ENCODE measurements at places on chromosomes 13 and 19.
A peak's percentile ranks its signal among the peaks of the same experiment; 100 is the strongest.

GRCh38 chr13:79222427-79223205, 183.4 kb downstream of the RBM26 start:
- no peak for DNase-seq

GRCh38 chr13:36712770-36713169, 39.0 kb downstream of the SERTM1 start:
- DNase-seq = no peak

DNA sequence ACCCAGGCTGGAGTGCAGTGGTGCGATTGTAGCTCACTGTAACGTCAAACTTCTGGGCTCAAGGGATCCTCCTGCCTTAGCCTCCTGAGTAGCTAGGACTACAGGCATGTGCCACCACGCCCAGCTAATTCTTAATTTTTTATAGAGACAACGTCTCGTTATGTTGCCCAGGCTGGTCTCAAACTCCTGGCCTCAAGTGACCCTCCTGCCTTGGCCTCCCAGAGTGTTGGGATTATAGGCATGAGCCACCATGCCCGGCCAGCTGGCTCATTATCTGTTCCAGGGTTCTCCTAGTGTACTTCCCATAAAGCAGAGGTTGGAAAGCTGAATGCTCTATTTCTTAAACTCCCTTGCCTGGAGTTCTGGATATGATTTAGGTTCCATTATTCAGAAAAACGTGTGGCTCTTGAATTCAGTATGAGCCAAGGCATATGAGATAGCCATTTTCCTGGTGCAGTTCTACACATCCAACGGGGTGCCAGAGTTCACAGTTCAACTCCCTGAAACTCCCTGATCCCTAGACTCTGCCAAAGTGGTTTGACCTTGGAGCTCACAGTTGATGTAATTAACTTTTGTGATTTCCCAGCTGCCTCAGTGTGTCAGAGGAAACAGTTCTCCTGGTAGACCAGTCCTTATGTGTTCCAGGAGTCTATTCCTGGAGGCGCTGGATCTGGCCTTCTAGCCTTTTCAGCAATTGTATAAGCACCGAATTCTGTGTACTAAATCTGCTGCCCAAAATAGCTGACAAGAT, 21.6 kb downstream of the GPR183 start:
- DNase-seq = no peak

- peak; percentile 40 for DNase-seq
Observed at GRCh38 chr13:35979361-35979951, 151.7 kb downstream of the DCLK1 start.

GRCh38 chr13:29577136-29578051, 18.1 kb downstream of the SLC7A1 start:
- peak; percentile 11 for DNase-seq

DNA sequence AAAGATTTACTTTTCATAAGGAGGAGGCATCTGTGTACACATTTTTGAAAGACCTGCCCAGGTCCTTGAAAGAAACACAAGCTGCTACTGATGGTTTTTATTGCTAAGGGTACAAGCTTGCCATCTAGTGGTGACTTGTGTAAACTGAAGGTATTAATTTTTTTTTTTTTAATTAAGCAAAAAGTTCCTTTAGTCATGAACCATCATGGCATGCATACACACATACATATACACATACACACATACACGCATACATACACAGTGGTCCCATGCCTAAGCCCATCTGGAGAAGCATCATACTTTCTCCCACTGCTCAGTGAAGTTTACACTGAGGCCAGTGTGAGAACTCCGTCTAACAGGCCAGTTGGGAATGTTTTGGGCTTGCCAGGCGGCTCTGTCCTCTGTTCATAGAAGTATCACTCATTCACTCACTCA, 312.5 kb downstream of the DCLK1 start:
- DNase-seq = peak; percentile 21

GRCh38 chr19:34241513-34242337, 12.6 kb upstream of the GARRE1 start:
- DNase-seq = no peak

DNA sequence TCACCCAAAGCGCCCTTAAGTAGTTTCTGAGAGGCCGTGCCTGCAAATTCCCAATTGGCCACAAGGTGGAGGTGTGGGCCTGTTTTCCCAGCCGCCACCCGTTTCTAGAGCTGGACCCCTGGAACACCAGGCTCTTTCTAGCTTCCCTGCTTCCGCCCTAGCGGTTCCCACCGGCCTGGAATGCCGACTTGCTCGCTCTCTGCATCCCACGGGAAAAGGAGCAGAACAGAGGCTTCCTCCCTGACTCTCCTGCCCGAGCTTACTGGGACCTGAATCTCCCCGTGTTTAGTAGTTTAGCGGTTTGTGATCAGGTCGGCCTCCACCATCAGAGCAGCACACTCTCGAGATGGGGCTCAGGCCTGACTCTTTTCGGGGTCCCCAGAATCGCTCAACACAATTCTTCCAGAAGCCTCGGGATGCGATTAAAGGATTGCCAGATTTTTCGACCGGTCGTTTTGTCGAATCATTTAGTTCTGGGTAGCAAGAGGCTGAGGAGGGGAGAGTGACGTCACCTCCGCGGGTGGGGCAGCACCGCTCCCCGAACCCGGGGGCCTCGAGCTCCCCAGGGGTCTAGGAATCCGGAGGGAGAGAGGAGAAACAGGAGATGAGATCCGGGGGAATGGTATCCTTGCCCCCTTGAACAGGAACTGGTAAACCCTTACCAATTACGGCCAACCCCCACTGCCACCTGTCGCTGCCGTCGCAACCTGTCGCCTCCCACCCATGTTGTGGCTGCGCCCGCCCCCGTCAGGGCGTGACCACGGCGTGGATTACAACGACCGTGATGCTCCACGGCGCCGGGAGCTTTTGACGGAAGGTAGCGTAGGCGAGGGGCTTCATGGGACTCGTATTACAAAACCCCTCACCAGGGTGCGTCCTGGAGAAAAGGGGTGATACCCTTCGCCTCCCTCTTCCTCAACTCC, 8.0 kb downstream of the NAPSA start:
- peak; percentile 70 for DNase-seq

- no peak for DNase-seq
Observed at GRCh38 chr19:1257475-1258162, 9.2 kb downstream of the MIDN start.

- DNase-seq = peak; percentile 86
Observed at GRCh38 chr13:36418022-36418805, 14.1 kb upstream of the CCNA1 start.

DNA sequence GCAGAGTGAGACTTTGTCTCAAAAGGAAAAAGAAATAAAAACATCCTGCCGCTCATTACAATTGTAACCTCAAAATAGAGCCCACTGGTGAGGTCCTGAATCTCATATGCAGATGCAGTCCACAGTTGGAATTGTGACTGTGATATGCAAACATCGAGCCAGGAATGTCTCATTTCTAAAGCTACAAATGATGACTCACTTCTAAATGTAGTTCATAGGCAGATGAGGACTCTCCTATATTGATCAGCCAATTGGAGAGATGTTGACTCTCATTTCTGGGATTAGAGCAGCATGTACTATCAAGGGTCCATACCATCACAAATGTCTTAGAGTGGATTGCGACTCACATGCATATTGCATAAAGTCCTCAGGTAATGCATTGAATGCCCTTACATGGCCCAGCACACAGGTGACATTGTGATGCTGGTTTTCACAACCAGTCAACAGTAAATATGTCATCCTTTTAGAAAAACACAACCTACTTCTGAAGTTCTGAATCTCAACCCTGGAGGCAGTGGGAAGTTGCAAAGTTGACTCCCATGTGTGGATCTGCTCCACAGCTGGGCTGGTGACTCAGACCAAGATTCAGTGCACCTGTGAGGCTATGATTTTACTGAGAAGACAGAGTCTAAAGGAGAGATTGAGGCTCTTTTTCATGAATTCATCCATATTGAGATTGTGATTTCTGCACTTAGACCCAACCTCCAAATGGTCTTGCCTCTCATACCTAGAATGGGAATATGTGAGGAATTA, 16.9 kb upstream of the ZNF254 start:
- no peak for DNase-seq

- DNase-seq = peak; percentile 94
Observed at GRCh38 chr19:17125728-17126677, 50.4 kb downstream of the MYO9B start.

DNA sequence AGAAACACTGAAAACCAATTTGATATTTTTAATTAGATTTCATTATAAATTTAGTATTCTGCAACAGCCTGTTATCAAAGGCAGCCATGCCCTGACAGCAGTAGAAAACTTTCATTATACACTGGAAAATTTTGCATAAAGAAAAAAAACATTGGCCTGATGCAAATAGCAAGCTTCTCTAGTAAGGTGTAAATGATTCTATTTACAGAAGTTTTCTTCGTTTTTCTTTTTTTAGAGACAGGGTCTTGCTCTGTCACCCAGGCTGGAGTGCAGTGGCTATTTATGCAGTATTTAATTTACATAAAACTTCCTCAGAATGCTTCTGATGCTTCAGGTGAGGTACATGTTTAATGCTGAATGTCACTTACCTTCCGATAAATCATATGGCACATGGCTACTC, 67.0 kb downstream of the ABCC4 start:
- DNase-seq = no peak

GRCh38 chr19:19964416-19964815, 63.7 kb downstream of the ZNF93 start:
- no peak for DNase-seq

- no peak for DNase-seq
Observed at GRCh38 chr19:1082928-1083816, 12.0 kb downstream of the POLR2E start.

- no peak for DNase-seq
Observed at GRCh38 chr19:4640247-4641000, 1.1 kb downstream of the TNFAIP8L1 start.

- DNase-seq = no peak
Observed at GRCh38 chr19:927351-927779, 1.5 kb downstream of the ARID3A start.

DNA sequence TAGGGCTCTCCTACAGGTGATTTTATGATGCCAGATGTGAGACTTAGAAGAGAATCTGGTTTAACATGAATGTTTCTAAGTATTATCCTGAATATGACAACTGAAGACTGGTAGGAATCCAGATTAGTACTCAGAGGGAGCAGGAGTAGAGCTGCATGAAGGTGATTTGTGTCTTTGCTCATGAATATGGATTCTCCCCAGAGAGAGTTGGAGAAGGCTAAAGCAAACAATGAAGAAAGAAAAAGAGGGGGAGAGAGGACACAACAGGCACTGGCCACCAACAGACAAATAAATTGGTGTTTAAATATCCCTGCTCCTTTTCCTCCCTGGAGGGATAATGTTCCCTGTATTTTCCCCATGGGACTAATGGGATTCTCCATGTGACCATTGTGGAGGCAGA, 427.0 kb upstream of the KLF12 start:
- no peak for DNase-seq

GRCh38 chr13:76971851-76972829, 19.7 kb upstream of the CLN5 start:
- DNase-seq = peak; percentile 34

- no peak for DNase-seq
Observed at GRCh38 chr19:13069415-13070359, 33.0 kb downstream of the LYL1 start.

- peak; percentile 19 for DNase-seq
Observed at GRCh38 chr19:46715975-46716671, 791 bp downstream of the PRKD2 start.

DNA sequence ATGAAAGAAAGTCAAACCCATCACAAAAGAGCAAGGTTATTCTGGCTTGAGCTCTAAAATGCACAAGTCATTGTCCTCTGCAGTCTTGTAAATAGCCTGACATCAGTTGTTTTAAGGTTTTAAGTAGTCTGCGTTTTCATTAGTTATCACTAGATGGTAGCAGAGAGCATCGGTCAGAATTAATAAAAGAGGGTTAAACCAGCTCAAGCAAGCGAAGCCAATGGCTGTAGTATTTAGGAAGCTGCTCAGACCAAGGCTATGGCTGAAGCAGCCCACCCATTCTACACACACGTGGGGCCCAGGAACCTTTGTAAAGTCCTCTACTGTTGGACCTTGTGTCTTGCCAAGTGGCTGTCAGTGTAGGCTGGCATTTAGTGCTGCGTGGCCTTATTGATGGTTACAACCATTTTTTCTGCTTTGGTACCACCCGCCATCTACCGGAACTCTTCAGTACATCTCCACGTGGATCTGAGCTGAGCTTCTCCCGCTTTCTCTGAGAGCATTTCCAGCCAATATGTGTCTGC, 13.3 kb upstream of the ZNF57 start:
- peak; percentile 62 for DNase-seq

GRCh38 chr13:23472189-23472588, 38.7 kb upstream of the SACS start:
- DNase-seq = no peak

GRCh38 chr13:75660694-75661093, 24.6 kb downstream of the LMO7 start:
- no peak for DNase-seq

GRCh38 chr13:47287291-47287751, 390.5 kb upstream of the HTR2A start:
- no peak for DNase-seq

DNA sequence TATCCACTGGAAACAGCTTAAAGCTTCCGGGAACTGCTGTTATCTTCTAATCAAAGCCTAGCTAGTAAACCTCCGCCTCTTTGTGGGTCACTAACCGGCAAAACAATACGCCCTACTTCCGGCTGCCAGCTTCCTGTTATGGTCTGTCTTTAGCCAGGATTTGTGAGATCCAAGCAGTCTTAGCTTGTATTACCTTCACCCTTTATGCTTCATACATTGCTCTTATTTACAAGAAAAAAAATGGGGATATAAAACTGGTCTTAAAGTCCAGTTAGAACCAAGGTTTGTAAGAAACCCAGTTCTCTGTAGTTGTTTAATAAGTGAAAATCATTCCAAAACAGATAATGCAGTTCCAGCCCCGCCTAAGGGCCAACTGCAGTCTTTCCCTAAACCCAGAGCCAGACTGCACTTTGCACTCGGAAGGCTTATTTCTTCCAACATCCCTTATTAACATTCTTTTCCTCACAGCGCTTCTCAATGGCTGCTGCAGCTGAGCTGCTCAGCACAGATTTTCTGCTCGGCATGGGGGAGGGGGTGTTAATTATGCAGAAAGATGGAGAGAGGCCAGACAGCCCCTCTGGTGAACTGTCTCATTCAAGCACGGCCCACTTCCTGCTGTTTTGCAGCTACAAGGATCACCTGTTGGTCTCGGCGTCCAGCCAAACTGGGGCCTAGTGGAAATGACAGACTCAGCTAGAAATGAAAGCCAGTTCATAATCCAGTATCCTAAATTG, 368.4 kb downstream of the KLF12 start:
- DNase-seq = peak; percentile 4

- no peak for DNase-seq
Observed at GRCh38 chr13:53447863-53448262, 419.2 kb downstream of the OLFM4 start.

DNA sequence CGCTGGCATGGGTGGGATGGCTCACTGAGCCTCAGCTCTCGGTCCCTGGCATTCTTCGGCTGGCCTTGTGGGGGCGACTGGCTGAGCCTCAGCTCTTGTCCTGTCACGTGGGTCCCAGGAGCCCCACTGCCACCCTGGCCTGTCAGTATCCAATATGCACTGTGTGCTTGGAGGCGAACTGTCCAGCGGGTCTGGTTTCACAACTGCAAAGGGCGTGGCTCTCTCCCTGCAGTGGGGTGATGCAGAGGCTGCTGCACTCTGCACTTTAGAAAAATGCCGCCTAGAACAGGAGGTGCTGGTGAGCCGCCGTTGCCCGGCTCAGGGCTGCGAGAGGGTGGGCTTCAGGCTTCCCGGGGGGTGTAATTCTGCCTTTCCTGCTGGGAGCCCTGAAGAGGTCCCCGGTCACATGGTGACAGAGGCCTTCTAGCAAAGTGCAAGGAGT, 17.0 kb upstream of the TMEM255B start:
- DNase-seq = peak; percentile 71
